ENCODE measurements at places on chromosomes 6 and 20. TPM values are rescaled to one million over a fixed set of nuclear protein-coding genes. Genes with fewer than 3 reads are reported as not detected.

Gene NKAPL
- total RNA-seq = 5.3 TPM

Gene IDH3B
- total RNA-seq = 120 TPM

Gene EYA4
- 2.8 TPM for total RNA-seq

Gene TRAPPC3L
- not detected for total RNA-seq

Gene HLA-DMB
- total RNA-seq = 11.6 TPM

Gene GHRH
- total RNA-seq = not detected

Gene XKR7
- 5.9 TPM for total RNA-seq

Gene EPPIN
- total RNA-seq = not detected

Gene TRIM15
- total RNA-seq = not detected

Gene MAPK13
- 25.3 TPM for total RNA-seq

Gene CLDN20
- total RNA-seq = 0.71 TPM

Gene SNHG17
- total RNA-seq = 18.8 TPM

Gene CST11
- not detected for total RNA-seq

Gene SLC17A3
- not detected for total RNA-seq

Gene POM121L2
- 0.28 TPM for total RNA-seq

Gene PIGT
- 79.5 TPM for total RNA-seq

Gene CGA
- not detected for total RNA-seq

Gene SRMS
- not detected for total RNA-seq

Gene SLC12A5
- total RNA-seq = 332 TPM

Gene IL20RA
- 2.2 TPM for total RNA-seq

Gene CD40
- total RNA-seq = 5.4 TPM

Gene PHACTR1
- 113 TPM for total RNA-seq

Gene RAET1G
- not detected for total RNA-seq

Gene ABHD16B
- not detected for total RNA-seq

Gene FAM83D
- 1.7 TPM for total RNA-seq
